ENCODE measurements at places on chromosomes 6 and 20.

DNA sequence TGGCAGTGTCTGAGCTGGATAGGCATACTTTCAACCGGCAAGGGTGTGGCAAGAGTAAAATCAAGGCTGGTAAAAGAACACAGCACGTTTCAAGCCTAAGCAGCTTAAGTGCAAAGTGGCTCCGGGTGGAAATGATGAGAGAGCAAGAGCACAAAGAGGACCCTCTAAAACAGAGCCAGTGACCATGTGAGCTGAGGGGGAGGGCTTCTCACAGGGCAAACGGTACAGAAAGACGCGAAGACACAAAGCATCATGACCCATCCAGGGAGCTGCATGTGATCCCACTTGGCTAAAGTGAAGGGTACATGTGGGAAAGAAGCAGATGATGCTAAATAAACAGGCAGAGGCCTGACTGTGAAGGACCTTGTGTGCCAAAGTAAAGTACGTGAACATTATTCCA is 25.7 kb downstream of the FKBP5 start:
- peak; percentile 14 for DNase-seq

DNA sequence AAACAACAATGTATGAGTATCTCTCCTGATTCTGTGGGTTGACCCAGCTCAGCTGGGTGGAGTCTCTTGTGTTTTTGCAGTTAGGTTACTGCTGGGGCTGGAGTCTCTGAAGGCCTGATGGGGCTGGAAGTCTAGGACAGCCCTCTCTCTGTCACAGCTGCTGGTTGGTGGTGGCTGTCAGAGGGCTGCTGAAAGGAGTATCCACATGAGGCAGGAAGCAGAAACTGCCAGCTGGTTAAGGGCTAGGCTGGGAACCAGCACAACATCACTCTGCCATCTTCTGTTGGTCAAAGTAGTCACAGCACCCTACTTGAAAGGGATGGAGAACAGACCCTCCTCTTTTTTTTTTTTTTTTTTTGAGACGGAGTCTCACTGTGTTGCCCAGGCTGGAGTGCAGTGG is 10.0 kb upstream of the PACSIN1 start:
- no peak for DNase-seq

DNA sequence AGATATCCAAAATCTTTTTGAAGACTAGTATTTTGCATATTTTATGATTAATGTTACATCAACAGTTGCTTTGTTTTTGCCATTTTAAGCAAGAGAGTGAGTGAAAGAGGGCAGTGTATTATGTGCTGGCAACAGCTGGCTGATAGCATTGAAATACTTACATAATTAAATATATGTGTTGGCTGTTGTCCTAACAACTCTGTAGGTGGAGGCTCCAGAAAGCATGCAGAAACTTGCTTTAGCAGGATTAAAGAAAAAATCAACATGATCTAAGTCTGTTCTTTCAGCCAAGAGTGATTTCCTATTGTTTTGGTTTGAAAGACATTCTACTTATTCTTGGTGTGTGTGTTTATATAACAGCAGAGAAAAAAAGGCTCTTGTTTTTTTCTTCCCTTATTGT is 127.5 kb downstream of the CDKAL1 start:
- DNase-seq = no peak

DNA sequence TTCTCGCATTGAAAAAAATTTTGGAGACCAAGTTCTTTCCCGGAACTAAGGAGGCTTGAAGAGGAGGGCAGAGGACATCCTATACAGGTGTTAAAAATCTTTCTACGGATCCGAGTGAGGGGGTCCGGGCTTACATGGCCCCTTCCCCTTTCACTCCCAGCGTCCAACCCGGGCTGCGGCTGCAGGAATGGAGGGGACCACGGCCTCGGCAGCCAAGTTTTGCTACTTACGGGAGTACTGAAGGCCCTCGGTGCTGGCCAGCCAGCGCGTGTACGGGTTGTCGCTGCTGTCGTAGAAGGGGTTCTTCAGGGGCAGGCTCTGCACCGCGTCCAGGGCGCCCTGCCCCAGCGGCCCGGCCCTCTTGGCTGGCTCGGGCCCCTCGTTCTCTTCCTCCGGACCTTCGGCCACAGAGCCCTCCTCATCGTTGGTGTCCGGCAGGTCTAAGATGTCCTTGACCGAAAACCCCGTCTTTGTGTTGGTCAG is 642 bp downstream of the NKX2-2 start:
- no peak for DNase-seq

- DNase-seq = no peak
These were observed at the start of gene TGIF2 for GRCh38 chr20:36573103-36573797. Gene TGIF2, plus strand, starts transcription at chr20:36573597. Its CDS starts 5,178 bp downstream, at chr20:36578775.

- DNase-seq = no peak
These were observed 67.8 kb upstream of the CITED2 start for GRCh38 chr6:139442188-139442671.

GRCh38 chr6:128303870-128304269 is 216.5 kb downstream of the PTPRK start:
- DNase-seq = no peak

GRCh38 chr6:157713451-157714152 is 109.4 kb upstream of the SNX9 start:
- no peak for DNase-seq

DNA sequence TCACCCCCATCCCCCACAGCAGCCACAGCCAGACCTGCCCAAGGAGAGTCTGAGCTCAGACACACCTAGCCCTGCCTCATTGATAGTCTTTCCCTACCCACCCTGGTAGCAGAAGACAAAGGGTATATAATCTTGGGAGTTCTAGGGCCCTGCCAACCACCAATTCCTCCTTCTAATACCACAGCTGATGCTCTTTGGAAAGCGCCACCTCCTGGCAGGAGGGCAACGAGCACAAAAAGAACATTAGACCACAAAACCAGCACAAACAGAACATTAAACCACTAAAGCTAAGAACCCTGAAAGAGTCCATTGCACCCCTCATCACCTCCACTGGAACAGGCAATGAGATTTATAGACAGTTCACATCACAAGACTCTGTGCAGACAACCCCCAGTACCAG is 195.8 kb upstream of the FUT9 start:
- no peak for DNase-seq

GRCh38 chr20:48025051-48025515 is 239.8 kb upstream of the SULF2 start:
- DNase-seq = no peak

GRCh38 chr6:168964138-168964835 is 289.4 kb downstream of the THBS2 start:
- no peak for DNase-seq

- DNase-seq = no peak
These were observed 86.4 kb downstream of the IRAK1BP1 start for GRCh38 chr6:78953798-78954197.

GRCh38 chr6:128803911-128804310 is 79.0 kb upstream of the LAMA2 start:
- DNase-seq = no peak

DNA sequence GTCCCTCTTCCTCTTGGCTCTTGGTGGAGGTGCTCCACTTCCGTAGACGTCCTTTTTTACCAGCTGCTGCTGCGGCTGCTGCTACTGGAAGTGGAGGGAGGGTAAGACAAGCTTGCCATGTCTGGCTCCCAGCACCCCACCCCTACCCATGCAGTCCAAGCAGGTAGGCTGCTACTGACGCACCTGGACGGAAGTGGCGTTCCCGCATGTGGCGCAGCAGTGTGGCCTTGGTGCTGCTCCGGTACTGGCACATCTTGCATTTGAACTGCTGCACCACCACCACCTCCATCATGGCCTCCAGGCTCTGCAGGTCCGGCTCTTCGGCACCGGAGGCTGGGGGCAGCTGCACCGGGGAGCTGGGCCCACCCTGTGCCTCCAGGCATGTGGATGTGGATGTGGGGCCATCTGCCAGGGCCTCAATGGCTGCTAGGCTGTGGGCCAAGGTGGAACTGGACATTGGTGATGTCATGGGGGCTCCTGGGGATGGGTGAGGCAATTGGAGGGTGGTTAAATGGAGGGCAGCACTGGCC is 4.4 kb downstream of the ZNF335 start:
- DNase-seq = no peak

DNA sequence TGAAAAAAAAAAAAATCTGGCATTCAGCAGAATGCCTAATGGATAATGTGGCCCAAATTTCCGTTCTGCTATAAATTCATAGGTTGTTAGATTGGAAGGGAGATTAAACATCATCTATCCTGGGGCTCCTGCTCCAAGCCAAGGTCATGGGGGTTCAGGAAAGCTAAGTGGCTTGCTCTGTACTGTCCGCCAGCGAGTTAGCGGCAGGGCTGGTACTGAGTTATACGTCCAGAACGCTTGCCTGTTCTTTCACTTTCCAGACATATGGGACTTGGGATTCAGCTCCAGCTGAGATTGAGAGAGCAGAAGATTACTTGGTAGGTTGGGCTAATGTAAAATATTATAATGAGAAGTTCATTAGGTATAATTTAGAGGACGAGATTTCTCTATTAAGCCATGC is 858 bp downstream of the RWDD1 start:
- DNase-seq = no peak

- DNase-seq = no peak
These were observed 14.9 kb upstream of the CCN5 start for GRCh38 chr20:44700306-44700705.

- no peak for DNase-seq
These were observed 53.0 kb downstream of the HLA-A start for GRCh38 chr6:29995340-29995777.

GRCh38 chr20:21190869-21191268 is 65.0 kb downstream of the KIZ start:
- no peak for DNase-seq

DNA sequence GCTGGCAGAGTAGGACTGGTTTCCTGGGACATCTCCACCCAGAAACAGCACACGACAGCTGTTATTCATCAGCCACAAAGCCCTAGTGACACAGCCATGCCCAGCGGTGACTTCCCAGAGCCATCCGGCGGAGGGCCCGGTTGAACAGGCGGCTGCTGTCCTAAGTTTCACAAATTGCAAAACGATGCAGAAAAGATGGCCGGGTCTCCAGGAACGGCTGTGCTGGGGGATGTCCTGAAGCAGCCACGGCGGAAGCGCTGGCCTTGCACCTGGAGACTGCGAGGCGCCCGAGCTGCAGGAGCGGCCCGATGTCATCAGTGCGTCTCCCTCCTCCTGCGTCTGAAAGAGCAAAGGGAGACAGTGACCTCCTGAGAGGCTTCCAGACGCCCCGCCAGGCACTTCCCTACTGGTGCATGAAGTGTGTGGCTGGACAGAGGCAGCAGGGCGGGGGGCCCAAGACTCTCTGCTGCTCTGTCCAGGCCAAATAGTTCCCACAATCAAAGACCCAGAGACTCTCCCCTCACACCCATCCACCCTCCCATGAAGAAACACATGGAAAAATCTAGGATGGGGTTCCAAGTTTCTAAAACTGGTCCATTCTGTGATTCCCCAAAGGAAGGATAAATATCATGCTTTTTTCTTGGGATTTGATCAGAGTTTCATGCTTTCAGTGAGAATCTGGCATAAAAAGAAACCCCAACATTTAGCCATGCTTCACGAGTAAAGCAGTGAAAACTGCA is 44.0 kb downstream of the SSR1 start:
- no peak for DNase-seq

GRCh38 chr6:27700337-27700736 is 211.9 kb downstream of the OR2B2 start:
- DNase-seq = no peak

DNA sequence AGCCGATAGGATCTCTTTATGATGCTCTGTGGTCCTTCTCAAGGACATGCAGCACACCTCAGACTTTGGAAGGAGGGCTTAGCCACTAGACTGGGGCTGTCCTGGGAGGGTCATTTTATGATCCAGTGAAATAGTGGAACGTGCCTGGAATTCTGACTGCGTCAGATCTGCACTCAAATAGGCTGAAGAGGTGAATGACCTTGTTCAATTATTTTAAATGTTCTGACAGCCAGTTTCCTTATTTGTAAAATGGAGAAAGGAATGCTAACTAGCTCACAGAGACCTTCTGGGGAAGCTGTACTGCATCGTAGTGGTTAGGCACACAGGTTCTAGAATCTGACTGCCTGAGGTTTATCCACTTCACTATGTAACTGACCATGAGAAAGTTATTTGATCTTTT is 587.5 kb downstream of the MAFB start:
- no peak for DNase-seq

DNA sequence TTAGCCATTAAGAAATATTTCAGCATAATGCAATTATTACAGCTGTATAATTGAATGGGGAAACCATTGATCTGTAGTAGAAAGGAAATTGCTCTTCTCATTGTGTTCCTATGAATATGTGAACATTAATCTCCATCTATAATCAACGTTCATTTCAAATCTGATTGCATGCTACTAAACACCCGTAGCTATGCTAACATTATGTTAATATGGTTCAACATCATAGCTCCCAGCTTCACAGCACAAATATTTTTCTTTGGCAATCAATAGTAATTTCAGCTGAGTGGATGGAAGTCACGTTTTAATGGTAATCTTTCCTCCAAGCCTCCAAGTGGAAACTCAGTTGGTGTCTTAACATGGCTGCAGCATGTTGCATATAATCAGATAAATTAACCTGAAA is 454.4 kb downstream of the MAFB start:
- no peak for DNase-seq

- DNase-seq = no peak
These were observed 21.7 kb downstream of the CST7 start for GRCh38 chr20:24970754-24971153.

GRCh38 chr6:106120006-106120405 is 33.9 kb downstream of the PRDM1 start:
- no peak for DNase-seq

GRCh38 chr6:109424946-109425345 is 15.5 kb downstream of the PPIL6 start:
- no peak for DNase-seq

DNA sequence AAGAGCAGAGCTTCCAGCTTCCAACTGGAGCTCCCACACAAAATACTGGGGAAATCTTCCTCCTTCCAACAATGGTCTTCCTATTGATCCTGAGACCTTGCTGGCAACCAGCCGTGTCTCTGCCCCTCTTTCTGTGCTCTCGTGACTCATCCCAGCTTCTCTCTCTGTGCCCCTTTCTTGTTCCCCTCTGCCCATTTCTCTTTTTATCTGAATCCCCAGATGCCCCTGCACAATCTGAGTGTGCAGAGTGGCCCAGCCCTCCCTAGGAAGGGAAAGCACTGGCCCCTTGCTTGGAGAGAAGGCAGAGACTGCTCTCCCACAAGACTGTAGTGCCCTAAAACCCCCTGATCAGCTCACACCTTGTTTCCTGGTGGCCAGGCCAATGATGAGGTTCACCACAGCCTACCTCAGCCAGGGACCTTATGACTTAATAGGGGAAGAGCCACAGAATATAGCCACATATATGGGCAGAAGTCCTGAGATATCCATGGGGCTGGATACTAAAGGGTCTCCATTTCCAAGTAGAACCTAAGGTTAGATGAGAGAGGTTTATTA is 23.1 kb upstream of the MAS1L start:
- no peak for DNase-seq

Data from C1 segment of cervical spinal cord (tissue), 14 donors.